ENCODE measurements at places on chromosomes 4 and X.

GRCh38 chr4:83285055-83285407 lies 433 bp upstream of the COQ2 start:
- peak; percentile 19 for DNase-seq

DNA sequence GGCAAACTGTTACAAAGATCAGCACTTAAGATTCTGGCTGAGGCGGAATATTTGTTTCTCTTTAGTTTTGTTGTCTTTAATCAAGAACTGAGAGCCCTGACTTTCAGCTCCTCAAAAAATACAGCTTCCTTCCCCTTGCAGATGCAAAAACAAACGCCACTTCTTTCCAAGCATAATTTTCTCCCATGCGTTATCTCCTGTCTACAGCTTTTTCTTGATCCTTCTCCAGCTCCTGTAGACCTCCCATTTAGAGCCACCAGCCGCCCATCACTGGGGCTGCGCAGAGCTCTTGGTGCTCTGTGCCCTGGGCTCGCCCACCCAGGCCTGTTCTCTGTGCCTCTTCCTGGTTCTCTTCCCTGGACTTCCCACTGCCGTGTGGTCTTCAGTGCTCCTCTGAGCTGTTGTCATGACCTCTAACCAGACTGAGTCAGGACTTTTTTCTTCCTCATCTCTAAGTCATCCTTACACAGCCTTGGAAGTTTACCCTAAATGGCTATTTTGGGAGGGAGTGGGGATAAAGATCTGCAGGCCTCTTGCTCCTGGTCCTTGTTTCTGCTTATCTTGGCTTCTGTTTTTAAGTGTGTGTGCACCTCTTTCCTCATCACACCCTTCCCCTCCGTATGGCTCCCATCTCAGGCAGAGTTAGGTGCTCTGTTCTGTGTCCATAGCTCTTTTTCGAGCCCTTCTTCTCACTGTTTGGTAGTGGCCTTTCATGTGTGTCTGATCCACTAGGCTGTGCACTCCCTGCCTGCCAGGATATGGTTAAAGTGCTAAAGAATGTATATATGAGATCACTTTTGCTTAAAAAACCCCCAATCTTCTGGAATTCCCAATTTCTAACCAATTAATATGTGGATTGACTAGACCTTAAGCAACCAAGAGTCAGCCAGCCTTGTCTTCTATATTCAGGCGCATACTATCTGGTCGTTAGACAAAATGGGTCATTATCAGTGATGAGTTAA lies 122.5 kb downstream of the PTTG2 start:
- DNase-seq: peak; percentile 54

DNA sequence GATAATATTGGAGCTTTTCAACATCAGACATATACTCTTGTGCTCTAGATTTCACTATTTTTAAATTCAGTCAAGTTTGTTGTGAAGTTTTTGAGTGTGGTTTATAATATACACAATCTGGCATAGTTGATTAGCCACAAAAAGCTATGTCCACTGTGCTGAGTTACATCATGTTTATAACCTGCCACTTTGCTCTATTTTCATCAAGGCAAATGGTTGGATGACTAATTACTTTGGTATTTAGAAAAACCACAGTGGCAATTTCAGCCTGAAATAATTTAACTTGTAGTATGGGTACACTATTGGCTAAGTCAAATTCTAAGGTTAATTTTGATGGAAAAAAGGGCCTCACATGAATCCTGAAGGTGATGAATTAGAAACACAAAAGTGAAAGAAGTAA lies 262.6 kb downstream of the C4orf33 start:
- DNase-seq: peak; percentile 13

- no peak for DNase-seq
These were observed 1535.8 kb upstream of the PCDH10 start for GRCh38 chr4:131613086-131613823.

DNA sequence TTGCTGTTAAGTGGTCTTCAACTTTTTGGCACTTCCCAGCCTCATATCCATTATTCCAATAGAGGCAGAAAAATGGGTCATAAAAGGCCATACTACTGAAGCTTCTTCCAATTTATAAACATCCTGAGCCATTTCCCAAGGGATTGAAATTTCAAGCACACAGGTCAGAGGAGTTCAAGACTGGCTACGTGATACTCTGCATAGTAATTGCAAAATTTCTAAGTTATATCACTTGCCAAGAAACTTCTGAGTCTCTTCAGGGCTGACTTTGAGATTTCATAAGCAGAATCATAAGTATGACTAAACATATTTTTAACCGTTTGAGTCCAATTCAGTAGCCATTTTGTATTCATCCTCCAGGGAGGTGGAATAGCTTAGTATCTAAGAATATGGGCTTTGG lies 75.6 kb upstream of the RXFP1 start:
- no peak for DNase-seq

DNA sequence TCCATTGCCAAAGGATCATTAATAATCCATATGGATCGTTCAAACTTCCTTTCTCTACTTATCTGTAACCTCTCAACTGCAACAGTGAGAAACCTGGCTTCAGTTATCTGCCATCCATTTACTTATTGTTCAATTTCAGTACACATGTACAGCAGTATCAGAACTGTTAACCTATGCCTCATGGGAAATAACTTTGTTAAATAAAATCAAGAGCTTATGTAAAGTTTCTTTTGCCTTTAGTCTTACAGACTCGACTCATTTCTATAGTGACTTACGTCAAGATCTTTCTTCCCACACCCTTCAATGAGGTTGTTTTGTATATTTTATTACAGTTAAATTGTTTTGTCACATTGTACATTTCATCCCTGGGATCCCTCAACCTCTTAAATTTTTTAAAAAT lies 11.4 kb downstream of the UBQLN2 start:
- no peak for DNase-seq

DNA sequence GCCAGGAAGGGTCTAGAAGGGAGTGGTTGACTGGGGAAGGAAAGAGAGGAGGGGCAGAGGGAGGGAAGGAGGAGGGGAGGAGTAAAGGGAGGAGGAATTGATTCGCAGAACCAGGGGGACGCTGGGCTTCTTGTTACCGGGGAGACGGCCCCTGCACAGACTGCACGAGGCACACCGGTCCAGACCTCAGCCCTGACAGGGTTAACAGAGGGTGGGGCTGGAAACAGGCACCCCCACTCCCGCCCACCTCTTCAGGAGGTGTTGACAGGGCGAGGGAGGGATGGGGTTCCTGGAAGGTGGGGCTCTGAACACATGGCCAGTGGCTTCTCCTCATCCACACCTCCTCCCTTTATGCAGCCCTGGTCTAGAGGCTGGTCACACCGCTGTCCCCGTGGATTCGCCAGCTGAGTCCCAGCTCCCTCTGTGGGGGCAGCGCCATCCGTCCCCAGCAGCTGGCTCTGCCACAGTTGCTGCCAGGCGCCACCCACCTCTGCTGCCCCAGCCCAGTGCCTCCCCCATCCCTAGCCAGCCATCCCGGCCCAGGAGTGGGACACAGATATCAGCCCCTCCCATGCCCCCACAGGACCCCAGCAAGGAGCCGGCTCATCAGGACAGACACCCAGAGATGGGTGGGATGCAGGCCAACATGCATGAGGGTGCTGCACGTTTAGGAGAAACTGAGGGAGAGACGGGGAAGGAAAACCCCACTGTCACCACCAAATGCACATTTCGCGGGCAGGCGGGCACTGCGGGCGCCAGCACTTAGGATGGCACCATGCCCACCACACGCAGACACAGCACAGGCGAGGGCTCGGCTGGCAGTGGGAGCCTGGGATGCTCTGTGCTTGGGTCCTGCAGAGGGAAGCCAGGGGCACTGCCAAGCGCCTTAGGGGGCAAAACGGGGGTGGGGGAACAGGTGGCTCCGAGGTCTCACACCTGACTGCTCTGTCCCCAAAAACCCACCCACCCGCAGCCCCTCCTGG lies 87.6 kb downstream of the ABLIM2 start:
- no peak for DNase-seq

DNA sequence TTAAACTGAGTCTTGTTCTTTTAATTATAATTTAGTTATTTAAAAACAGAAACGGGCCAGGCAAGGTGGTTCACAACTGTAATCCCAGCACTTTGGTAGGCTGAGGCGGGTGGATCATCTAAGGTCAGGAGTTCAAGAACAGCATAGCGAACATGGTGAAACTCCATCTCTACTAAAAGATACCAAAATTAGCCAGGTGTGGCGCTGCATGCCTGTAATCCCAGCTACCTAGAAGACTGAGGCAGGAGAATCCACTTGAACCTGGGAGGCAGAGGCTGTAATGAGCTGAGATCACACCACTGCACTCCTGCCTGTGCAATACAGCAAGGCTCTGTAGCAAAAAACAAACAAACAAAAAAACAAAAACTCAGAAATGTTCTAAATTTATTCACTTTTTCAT lies 852.9 kb downstream of the TECRL start:
- no peak for DNase-seq

GRCh38 chr4:188551156-188551555 lies 411.9 kb downstream of the TRIML1 start:
- DNase-seq: peak; percentile 24

Data from Daoy (cell line).